ENCODE measurements at places on chromosomes 2 and 18. TPM values are rescaled to one million over a fixed set of nuclear protein-coding genes. Genes with fewer than 3 reads are reported as not detected.
A peak's percentile ranks its signal among the peaks of the same experiment; 100 is the strongest.

- DNase-seq: peak; percentile 92
These were observed at the start of gene MSH2 for GRCh38 chr2:47402805-47403608. Gene MSH2 (plus strand): TSS chr2:47403156. CDS start chr2:47403192, 36 bp downstream.

The RGPD8 gene
- polyA plus RNA-seq: 4.2 TPM

The XDH gene
- 0.45 TPM for polyA plus RNA-seq

- no peak for DNase-seq
These were observed 1.6 kb downstream of the KANSL1L start for GRCh38 chr2:210169516-210170195.

GRCh38 chr18:22956226-22956625 lies 23.1 kb downstream of the RBBP8 start:
- no peak for DNase-seq

DNA sequence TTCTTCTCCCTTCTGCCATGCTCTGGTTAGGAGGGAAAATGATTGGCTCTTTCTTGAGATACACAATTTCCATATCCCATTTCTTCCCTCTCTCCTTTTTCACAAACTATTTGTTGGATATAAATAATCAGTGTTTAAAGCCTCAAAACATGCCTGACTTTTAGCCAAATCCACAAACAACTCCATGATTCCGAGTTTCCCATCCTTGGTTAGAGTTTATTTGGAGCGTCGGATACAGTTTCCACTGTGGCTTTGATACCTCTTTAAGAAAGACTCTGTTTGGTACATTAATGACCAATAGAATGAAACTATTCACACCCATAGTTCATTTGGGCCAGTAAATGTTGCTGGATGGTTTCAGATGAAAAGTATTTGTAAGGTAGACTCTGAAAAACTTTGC lies 5.9 kb upstream of the FHL2 start:
- DNase-seq: no peak

GRCh38 chr2:212854771-212855170 lies 296.6 kb downstream of the IKZF2 start:
- DNase-seq: no peak

DNA sequence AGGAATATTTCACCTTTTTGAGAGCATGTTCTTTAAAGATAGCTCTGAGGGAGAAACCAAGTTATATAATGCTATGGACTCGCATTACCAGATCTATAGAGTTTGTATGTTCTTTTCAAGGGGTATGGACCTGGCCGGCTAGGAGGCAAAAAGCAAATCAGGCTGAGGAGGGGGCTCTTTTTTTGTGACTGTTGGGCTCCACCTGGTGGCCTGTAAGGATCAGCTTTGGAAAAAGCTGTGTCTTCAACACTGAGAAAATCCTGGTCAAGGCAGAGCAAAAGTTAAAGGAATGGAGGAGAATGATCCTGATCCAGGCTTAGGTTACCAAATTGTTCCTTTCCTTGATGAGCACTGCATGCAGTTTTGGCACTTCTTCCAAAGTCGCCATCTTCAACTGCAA lies 180.5 kb downstream of the DIS3L2 start:
- DNase-seq: peak; percentile 23

The CXCR4 gene
- 66.3 TPM for polyA plus RNA-seq

DNA sequence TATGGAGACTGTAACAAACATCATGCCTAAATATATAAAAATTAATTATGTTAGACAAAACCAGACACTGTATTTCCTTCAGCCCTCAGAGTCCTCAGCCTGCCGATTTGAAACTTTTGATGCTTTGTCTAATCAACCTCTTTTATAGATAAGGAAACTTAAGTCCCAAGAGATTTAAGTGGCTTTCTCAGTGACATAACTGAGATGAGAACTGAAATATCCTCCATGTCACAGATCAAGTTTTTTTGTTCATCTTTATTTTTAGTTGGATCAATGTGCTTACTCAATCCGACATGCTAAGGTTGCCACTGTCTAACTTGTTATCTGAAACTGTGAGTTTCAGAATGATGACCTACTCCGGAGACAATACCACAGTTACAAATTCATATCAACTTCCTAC lies 72.3 kb downstream of the BARD1 start:
- no peak for DNase-seq

DNA sequence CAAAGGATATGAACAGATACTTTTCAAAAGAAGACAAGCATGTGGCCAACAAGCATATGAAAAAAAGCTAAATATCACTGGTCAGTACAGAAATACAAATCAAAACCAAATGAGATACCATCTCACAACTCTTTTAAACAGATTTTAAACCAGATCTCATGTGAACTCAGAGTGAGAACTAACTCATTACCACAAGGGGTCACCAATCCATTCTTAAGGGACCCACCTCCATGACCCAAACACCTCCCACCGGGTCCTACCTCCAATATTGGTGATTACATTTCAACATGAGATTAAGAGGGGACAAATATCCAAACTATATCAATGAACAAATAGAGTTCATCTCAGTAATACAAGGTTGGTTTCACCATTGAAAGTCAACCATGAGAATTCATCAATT lies 319.8 kb upstream of the GULP1 start:
- DNase-seq: no peak

The CDH19 gene
- 0.21 TPM for polyA plus RNA-seq

The ALK gene
- 0.03 TPM for polyA plus RNA-seq

DNA sequence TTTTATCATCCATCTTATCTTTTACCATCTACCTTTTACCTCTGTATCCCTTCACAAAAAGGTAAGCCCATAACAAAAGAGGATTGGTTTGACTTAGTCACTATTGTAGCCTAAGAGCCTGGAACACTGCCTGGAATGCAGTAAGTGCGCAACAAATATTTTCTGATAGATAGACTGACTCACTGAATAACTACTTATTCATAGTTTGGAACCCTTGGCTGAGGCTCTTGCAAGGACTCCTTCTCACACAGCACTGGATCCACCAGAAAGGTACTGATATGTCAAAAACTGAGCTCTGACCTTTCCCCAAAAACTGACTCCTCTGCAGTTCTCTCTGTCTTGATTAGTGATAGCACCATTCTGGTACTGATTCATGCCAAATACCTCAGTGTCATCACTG lies 426.7 kb downstream of the SETBP1 start:
- DNase-seq: no peak

The DCDC2C gene
- not detected for polyA plus RNA-seq

- DNase-seq: no peak
These were observed 319.2 kb downstream of the NBAS start for GRCh38 chr2:15241929-15242328.

Measured in right lung (tissue), 10 donors.